ENCODE measurements at places on chromosomes 4 and X.

GRCh38 chrX:1928805-1929204, 313.9 kb downstream of the ASMT start:
- DNase-seq, result no peak

DNA sequence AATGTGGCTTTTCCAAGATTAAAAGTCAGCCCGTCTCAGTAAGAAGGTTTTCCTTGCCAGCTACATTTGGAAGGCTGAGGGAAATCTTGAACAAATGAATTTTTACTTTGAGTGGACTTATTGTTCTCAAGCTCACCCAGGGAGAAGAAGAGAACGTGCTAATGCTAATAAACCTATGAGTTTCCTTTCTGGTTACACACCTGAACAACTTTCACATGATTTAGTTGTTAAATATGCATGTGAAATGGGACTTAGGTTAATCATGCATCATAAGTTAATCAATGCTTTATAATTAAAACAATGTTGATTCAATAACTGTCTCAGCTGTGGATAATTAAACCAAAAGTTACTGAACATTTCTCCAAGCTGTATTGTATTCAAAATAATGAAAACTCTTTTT, 33.9 kb downstream of the DIPK2B start:
- DNase-seq, result no peak

DNA sequence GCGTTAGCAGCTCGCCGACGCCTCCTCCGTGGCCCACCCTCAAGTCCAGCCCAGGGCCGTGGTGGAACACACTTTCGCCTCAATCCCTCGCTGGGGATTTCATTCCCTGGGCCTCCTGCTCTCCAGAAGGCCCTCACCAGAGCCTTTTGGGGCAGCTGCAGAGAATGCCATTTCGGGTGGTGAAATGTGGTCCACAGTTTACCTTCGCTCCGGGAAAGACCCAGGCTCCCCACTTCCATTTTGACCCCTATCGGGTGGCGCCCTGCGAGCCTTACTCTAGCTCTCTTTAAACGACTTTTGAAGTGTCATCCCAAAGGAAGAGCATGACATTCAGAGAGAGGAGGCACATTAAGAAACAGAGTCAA, 496 bp downstream of the SH2D1A start:
- DNase-seq, result no peak

- DNase-seq, result no peak
Measured at GRCh38 chr4:98659106-98659592, 738 bp upstream of the TSPAN5 start.

- no peak for DNase-seq
Measured at GRCh38 chr4:95547715-95548471, 880 bp downstream of the UNC5C start.

GRCh38 chr4:55510685-55511084, 36.0 kb downstream of the CLOCK start:
- no peak for DNase-seq

DNA sequence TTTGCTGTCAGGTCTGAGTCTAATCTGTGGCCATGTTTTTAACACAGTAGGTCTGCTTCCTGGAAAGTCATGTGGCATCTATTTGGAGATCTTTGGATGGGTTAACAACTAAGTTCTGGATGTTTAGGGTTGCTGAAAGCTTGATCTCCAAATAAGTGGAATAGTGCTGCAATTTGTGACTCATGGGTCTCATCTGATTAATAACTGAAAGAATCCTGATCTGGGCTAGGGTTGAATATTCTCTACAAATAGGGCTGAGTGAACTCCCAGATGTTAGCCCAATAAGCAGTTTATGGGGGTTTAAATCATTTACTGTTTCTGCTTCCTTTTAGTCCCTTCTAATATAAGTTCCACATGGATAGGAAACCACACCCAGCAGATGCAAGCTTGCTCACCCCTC, 23.1 kb downstream of the CT47C1 start:
- DNase-seq, result no peak

- DNase-seq, result no peak
Measured at GRCh38 chr4:100841911-100842310, 324.1 kb upstream of the EMCN start.
